ENCODE measurements at places on chromosomes 1 and 21. TPM values are rescaled to one million over a fixed set of nuclear protein-coding genes. Genes with fewer than 3 reads are reported as not detected.

C4BPB gene
- total RNA-seq: 0.30 TPM

ARHGAP30 gene
- 0.52 TPM for total RNA-seq

PDZK1IP1 gene
- not detected for total RNA-seq

GRCh38 chr1:47436979-47437446 lies 831 bp upstream of the FOXD2 start:
- DNase-seq: no peak

DNA sequence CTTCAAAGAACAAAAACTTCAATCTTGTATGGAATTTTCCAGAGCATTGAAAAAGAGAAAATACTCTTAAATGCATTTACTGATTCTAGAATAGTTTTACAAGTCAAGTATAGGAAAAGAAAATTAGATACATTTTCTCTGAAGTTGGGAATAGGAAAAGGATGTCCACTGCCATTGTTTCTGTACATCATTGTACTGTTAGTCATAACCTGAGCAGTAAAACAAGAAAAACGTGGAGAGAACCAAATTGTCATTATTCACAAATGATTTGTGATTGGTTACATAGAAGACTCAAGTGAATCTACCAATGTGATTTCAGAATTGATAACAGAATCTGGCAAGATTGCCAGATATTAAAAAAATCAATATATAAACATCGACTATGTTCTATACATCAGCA lies 27.4 kb downstream of the PRKACB start:
- DNase-seq: no peak
